ENCODE measurements at places on chromosomes 7 and 10.

GRCh38 chr7:140448781-140449480 lies 30.4 kb downstream of the MKRN1 start:
- no peak for DNase-seq

DNA sequence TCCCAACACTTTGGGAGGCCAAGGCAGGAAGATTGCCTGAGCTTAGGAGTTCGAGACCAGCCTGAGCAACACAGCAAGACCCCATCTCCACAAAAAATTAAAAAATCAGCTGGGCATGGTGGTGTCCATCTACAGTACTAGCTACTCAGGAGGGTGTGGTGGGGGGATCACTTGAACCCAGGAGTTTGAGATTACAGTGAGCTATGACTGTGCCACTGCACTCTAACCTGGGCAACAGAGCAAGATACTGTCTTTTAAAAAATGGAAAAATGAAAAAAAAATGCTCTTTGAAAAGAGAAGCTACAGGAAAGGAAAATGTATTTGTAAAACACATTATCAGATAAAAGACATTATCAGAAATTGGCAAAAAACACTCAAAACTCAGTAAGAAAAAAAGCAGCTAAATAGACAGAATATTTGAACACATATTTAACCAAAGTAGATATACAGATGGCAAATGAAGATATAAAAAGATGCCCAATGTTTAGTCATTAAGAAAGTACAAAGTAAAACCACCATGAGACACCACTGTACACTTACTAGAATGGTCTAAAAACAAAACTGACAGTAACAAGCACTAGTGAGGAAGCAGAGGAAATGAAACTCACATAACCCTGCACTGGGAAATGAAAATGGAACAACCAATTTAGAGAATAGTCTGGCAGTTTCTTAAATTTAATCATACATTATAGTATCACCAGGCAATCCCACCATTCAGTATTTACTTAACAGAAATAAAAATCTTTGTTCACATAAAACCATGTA lies 40.5 kb downstream of the NRBF2 start:
- DNase-seq: no peak

- DNase-seq: no peak
Observed at GRCh38 chr10:22301193-22301592, 15.0 kb upstream of the COMMD3 start.

- no peak for DNase-seq
Observed at GRCh38 chr7:89072081-89072480, 276.5 kb upstream of the TEX47 start.

DNA sequence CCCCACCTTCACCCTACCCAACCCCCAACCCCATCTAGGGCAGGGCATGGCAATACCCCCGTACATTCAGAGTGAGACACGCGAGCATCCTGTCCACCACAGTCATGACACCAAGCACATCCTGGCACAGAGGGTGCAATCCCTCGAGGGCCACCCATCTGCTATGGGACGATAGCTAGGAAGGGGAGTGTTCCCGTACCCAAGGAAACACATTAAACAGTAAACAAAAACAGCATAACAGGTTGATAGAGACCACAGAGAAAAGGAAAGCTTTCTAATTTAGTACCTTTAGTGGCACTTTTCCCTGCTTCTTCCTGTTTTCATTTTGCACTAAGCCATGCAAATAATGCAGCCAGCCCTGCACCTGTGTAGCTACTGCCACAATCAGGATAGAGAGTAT lies 2.3 kb upstream of the SMKR1 start:
- DNase-seq: no peak

DNA sequence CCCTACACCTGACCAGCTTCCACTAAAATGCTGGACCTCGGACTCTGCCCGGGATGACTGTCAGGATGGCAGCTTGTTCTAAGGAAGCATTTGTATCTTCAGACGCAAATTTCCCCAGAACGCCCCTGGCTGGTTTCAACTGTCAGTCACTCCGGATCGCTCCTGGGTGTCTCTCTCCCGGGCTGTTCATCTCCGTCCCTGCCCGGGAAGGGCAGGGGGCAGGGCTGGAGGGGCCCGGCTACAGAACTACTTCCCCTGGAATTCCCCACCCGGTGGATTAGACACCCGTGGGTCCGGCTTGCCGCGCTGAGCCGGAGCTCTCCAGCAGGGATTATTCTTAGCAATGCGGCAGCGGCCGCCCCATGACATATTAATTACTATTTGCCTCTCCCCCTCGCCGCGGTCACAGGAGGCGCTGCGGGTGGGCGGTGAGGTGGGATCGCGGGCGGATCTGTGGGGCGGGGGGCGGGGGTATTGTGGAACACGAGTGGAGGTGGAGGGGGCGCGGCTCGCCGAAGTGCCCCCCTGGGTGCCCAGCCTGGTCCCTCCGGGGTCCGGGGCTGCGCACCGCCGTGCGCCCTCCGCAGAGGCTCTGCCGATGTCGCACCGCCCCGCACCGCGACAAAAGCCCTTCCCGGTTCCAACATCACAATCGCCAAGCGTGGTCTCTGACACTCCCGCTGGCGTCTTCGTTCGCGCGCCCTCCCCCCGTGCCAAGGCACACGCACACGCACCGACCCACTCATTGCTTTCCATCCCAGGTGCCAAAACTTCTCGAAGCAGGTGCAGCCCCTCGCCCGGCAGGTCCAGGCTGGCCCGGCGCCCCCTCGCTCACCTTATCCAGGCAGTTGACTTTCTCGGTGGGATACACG lies 276.1 kb upstream of the NEBL start:
- no peak for DNase-seq

GRCh38 chr7:90919816-90920215 lies 323.7 kb downstream of the CDK14 start:
- no peak for DNase-seq

- no peak for DNase-seq
Observed at GRCh38 chr10:124066126-124066700, 27.2 kb downstream of the CHST15 start.
